ENCODE measurements at places on chromosomes 3 and 15.

DNA sequence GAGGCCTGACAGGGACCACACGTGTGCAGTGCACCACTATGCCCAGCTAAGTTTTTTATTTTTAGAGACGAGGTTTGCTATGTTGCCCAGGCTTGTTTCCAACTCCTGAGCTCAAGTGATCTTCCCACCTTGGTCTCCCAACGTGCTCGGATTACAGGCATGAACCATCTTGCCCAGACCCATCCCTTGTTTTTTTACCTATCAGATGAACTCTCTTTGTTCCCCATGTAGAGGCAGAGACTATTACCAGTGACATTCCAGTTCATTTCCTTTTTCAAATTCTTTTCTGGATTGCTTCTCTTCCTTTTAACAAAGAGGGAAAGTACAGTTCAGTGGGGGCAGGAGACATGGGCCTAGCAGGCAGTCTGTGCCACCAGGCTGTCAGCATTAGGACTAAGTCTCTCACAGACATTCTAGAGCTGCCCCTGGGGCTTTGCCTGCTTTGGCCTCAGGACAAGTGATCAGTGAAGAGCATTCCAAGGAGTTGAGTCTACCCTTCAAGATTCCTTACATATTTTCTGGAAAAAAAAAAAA lies 103.5 kb upstream of the SLC7A14 start:
- no peak for DNase-seq

DNA sequence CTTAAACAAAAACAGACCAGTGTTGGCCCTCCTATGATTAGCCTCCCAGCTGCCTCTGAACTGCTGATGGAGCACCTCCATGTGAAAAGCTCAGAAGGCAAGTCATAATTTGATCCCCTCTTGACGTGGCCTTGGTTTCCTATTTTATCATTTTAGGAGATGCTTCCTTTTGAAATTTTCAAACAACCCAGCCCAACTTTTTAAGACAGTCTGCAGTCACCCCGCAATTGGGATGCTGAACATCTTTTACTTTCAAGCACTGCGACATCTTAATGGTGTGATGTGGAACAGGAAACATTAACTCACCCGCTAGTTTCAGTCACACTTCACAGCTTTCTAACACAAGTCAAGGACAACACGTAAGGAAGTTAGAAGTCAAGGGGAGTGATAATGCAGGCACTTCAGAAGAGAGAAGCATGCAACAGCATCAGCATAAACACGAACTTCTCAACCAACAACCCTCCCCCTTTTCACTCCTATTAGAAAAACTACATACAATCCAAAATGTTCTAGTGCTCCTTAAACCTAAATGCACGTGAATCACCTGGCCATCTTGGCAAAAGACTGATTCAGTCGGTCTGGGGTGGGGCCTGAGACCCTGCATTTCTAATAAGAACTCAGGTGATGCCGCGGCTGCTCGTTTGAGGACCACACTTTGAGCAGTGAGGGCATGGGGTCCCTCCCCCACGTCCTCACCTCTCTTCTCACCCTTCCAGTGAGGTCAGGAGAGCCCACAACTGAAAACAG lies 161.5 kb downstream of the FOXP1 start:
- no peak for DNase-seq

DNA sequence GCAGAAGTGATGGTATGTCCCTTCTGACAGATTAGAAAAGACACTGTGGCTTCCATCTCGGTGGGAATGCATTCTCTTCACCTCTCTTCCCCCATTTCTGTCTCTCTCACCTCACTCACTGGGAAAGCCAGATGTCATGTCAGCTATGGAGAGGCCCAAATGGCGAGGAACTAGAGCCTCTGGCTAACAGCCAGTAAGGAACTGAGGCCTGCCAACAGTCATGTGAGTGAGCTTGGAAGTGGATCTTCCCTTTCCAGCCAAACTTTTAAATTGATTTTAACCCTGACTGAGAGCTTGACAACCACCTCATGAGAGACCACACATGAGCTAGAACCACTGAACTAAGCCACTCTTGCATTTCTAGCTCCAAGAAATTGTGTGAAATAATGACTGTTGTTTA lies 35.2 kb upstream of the CDAN1 start:
- no peak for DNase-seq

DNA sequence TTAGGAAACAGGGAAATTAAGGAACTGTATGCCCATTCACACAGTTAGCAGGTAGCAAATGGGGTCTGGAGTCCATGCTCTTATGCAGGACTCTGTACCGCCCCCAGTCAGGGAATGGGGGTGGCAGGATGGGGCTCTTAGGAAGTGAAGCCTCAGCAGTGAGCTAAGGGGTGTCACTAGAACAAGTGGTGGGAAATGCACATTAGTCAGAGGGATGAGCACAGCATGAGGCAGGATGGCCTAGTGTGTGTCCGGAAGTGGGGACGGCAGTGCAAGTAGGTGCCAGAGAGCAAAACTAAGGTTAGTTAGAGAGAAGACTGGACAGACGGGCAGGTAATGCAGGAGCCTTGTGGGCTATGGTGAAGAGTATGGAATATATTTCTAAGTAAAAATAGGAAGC lies 60.7 kb downstream of the ST3GAL6 start:
- DNase-seq = no peak

DNA sequence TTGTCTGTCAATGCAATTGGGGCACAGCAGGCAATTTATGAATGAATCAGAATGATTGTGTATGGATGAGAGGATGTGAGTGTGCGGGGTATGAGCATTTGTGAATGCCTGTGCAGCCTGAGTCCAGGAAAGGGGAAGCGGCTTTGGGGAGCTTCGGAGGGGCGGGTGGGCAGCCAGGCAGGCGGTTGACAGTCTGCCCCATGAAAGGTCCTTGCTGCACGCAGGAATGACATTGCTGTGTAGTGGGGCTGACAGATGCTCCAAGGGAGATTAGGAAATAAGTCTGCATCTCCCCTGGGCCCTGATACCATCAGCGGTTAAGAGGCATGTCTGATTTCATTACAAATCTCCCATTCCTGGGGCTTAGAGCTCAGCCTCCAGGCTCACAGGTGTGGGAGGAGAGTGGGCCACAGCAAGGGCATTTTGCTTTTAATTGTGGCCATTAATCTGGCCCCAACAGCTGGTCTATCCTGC lies 26.4 kb upstream of the TSPAN3 start:
- DNase-seq = no peak

DNA sequence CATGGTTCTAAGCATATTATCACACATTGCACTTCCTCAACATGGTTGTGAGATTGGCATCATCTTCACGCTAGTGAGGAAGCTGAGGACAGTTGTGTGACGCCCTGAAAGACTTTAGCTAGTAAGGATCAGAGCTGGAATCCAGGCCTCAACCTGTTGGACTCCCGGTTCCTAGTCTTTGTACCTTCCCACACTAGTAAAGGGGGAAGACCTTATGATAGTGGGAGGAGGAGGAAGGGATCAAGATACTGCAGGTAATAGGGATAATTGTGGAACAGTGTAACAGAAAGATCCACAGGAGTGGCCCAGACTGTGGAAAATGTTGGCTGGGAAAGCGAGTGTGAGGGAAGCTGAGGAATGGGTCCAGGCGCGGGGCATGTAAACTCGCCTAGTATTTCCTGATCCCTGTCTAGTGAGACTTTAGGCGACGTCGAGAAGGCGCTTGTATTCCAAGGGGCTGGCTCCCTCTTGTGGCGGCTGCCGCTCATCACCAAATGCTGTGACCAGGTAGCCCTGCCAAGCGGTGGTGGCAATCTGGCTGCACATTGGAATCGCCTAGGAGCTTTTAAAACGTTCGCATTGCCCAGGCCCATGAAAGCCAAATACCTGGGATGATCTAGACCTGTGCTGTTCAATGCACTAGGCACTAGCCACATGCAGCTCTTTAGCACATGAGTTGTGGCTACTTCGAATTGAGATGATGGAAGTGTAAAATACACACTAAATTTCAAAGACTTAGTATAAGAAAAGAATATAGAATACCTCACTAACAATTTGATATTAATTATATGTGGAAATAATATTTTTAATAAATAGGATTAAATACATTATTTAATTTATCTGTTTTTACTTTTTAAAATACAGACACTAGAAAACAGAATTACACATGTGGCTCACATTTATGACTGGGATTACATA lies 38.8 kb upstream of the CLDN18 start:
- DNase-seq = peak; percentile 66
